NCI-H2029 (cell line): ENCODE measurements at places on chromosomes 7 and 10.

DNA sequence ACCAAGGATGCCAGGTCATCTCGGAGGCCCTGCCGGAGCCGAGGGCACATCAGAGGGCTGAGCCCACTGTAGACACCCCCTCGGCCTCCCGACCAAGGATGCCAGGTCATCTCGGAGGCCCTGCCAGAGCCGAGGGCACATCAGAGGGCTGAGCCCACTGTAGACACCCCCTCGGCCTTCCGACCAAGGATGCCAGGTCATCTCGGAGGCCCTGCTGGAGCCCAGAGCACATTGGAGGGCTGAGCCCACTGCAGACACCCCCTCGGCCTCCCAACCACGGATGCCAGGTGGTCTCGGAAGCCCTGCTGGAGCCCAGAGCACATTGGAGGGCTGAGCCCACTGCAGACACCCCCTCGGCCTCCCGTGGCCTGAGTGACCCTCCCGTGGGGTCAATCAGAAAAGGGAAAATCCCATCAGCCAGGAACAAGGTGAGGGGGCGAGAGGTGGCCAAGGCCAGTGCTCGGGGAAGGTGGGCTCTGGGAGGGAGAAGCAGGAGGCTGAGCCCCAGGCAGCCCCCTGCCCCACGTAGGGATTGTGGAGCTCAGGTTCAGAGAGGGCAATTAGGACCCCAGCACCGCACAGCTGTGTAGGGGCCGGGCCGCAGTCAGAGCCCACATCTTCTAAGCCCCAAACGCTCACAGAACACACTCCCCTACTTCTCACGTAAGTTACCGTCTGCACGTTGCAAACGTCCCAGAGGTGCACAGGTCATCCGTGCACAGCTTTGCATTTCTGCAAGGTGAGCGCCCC lies 37.6 kb upstream of the FOXL3 start:
- DNase-seq = no peak

DNA sequence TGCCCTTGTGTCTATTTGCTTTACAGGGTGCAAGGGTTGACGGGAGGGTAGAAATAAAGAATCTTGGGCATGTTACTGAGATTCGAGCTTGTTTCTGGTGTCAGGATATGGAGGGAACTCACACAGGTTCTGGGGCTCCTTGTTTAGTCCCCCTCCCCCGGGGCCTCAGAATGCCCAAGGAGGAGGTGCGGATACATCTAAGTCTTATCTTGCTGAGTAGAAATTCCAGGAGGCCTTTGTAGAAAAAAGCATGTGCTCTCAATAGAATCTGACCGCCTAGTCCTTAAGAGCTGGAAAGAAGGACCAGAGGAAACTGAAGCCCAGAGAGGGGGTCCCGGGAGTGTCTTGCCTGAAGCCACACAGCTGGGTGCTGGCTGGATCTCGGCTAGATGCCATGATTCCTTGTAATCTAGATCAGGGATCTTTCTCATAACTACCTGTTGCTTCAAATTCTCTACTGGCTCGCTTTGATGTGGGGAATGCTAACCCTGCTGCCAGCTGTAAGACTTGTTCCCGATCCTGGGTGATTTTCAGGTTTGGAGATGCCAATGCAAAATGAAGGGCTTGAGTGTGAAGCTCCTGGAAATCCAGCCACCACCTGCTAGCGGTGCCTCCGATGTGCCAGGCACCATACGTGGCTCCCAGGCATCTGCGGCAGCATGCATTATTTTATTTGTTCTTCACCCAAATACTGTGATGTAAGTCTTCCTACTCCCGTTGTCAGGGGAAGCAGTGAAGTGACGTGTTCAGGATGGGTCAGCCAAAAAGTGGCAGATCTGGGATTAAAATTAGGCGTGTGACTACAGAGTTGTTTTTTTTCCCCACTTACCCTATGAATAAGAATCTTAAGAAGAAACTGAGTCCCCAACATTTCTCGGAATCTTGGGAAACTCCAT lies 226.0 kb downstream of the TCF7L2 start:
- DNase-seq = no peak

DNA sequence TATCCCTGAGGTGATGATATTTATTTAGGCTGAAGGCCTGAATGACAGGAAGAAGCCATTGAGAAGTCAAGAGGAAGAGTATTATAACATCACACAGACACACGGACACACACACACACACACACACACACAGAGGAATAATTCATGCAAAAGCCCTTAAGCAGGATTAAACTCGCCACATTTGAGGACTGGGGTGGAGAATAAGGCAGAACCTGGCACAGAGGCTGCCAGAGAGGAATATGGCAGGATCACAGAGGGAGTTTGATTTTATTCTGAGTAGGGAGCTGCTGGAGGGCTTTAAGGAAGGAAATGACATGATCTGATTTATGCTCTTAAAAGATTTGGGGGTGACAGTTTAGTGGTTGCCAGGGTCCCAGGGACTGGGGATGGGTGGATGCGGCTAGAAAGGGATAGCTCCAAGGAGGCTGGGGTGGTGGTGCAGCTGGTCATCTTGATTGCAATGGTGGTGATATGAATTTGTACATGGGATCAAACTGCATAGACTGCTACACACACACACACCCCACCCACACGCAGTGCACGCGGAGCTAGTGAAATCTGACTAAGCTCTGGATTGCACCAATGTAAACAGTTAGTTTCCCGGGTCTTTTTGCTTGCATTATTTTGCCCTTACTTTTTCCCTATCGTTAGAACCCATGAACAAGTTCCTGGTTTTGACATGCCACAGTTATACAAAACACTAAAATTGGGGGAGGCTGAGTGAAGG lies 11.2 kb downstream of the SMURF1 start:
- DNase-seq = peak; percentile 63

- no peak for DNase-seq
Measured at GRCh38 chr10:125116041-125116649, 44.2 kb downstream of the CTBP2 start.

DNA sequence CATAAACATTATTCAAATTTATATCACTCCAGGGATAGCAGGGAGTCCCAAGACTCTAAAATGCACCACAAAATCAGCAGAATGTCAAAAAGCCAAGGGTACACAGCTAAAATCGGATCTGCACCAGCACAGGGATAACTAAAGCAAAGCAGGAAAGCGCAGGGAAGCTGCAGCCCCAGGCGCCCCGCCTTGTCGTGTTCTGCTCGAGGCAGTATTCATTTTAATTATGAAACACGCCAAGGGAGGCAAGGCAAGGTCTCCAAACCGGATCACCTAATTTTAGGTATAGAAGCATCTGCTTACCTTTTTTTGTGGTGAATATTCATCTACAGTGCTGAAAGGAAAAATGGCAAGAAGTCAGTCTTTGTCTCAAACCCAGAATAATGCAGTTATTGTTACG lies 199.4 kb downstream of the RAPGEF5 start:
- no peak for DNase-seq

GRCh38 chr7:47586925-47587324 lies 5.0 kb upstream of the TNS3 start:
- peak; percentile 83 for DNase-seq

DNA sequence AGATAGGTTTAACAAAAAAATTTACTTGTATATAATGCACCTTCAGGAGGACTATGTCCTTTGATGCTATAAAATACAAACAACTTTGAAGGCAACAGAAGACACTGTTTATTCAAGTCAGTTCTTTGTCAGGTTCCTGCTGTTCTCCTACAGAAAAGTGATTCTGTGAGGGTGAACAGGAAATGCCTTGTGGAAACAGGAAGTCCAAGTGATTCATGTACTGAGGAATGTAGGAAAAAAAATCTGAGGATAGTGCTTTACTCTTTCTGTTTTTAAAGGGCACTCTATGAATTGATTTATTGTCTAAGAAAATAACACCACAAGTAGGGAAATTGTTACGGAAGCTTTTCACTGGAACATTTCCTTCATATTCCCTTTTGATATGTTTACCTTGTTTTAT lies 171.9 kb downstream of the HDAC9 start:
- DNase-seq = no peak

DNA sequence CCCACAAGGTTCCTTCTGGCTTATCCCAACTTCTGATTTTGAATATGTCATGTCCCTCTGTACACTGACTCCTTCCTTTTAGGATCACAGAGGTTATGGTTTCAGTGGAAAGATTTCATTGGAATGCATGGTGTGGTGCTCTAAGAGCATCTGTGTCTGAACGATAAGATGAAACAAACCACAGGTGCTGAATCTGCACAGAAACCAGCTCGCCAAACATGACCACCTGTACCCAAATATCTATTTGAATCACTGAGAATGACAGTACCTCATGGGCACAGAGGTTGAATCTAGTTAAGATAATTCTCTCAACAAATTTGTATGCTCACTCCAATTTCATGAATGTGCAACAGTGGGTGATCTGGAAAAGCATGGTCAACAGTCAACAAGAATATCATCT lies 105.3 kb downstream of the DGKI start:
- no peak for DNase-seq

GRCh38 chr7:24455813-24456525 lies 117.3 kb upstream of the PALS2 start:
- no peak for DNase-seq

GRCh38 chr10:34816501-34817002 lies 1.5 kb upstream of the PARD3 start:
- no peak for DNase-seq
